ENCODE measurements at places on chromosomes 4 and X. TPM values are rescaled to one million over a fixed set of nuclear protein-coding genes. Genes with fewer than 3 reads are reported as not detected.

The SCLT1 gene
- 7.9 TPM for total RNA-seq

The PRR32 gene
- total RNA-seq = not detected

GRCh38 chr4:25361253-25361652 lies 15.8 kb upstream of the ANAPC4 start:
- no peak for DNase-seq

DNA sequence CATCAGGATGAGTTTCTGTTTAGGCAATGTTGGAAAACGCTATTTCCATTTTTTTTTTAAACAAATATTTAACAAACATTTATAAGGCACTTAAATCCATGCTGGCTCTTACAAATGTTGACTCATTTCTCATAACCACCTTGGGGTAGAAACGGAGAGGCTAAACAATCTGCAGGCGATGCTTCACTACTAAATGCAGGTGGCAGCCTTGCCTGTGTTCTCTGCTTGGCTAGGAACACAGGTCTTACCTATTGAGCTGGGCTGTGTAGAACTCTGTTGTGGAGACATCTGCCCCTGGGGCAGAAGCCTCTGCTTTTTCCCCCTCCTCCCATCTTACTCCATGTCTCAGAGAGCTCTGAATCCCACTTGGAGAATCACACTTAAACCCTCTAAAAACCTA lies 1.4 kb upstream of the CXCL1 start:
- DNase-seq = no peak

DNA sequence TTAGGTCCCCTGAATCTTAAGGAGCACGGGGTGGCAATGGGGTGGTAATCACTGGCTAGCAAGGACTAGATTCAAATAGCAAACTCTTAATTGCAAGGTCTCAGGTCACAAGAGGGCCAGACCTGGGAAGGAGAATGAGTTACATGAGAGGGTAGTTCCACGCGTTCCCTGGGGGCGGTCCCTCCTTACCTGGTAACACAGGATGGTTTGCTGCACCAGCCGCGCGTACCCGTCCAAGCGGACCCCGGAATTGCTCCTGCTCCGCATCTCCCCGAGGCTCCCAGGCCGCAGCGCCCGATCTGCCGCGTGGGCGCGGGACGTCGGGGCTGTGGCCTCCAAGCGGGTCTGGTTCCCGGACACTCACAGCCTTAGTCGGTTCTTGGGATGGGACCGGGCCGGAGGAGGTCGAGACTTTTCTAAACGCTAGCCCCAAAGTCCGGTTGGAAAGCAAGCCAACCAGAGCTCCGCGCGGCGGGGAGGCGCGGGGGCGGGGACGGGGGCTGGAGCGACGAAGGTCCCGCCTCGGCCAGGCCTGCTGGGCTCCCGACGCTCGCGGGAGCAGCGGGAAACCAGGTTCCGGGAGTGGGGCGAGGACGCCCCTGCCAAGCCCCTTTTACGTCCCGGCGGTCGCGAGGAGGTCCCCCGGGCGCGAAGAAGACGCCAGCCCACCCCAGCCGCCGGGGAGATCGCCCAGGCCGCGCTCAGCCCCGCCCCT lies at the start of gene PHKA2:
PHKA2 (minus strand) TSS at position 449 of the 715 bp plus-strand sequence; CDS start at position 267, 182 bp downstream.
- DNase-seq = no peak
